ENCODE measurements at places on chromosomes 2 and 18.
A peak's percentile ranks its signal among the peaks of the same experiment; 100 is the strongest.

DNA sequence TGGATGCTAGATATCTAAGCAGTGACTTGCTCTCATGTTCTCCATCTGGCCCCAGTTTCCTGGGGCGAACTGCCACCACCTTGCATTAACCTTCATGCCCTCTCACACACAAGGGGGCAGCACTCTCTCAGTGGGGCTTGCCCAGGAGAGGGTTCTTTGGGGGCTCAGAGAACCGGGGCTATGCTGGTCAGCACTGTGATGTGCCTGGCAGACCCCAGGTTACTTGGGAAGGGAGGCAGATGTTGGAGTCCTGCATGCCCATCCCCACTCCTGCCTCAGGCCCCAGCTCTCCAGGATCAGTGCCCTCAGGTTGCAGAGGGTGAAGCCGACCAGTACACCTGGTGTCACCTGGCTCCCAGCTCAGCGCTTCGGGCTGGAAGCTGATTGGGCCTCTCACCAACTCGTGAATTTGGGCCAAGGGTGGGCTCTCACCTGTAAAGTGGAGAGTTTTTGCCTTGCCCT lies 396.2 kb upstream of the HS6ST1 start:
- DNase-seq: no peak

- DNase-seq: no peak
Observed at GRCh38 chr18:45835057-45835636, 9.7 kb downstream of the SIGLEC15 start.

- no peak for DNase-seq
Observed at GRCh38 chr2:11750422-11750821, 4.0 kb downstream of the LPIN1 start.

GRCh38 chr18:28086670-28087552 lies 90.0 kb downstream of the CDH2 start:
- DNase-seq: peak; percentile 87

- DNase-seq: no peak
Observed at GRCh38 chr2:47272905-47273758, 118.0 kb upstream of the STPG4 start.

GRCh38 chr2:129673234-129673633 lies 306.2 kb upstream of the RAB6C start:
- no peak for DNase-seq

GRCh38 chr2:206518997-206519396 lies 75.7 kb downstream of the ADAM23 start:
- DNase-seq: no peak

GRCh38 chr2:16275131-16275530 lies 334.8 kb downstream of the MYCN start:
- DNase-seq: no peak

DNA sequence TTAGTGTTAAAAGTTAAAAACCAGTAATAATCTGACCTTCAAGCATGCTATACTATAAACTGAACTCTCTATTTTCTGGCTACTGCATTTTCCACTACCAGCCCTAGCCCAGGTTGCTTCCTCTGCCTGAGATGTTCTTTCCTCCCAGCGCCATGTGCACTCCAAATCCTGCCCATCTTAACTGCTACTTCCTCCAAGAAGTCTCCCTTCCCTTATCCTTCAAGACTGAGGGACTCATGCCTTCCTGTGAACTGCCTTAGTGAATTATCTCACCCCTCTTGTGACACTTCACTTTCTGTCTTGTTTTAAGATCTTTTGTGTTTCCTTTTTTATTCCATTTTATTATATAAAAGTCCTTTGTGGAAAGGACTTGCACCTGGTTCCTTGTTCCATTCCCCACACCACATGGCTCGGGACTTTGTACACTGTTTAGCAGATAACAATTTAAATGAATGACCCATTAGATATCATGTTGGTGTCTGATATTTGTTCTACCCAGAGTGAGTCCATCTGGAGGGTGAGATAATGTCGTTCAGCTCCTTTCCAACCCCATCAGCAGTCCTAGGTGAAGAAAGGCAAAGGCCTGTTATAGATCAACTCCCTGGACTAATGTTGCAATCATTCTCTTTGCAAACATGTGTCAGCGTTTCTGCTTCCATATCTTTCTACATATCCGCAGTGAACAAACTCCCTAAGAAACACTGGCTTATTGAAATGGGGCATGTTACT lies 20.9 kb upstream of the AGFG1 start:
- no peak for DNase-seq

DNA sequence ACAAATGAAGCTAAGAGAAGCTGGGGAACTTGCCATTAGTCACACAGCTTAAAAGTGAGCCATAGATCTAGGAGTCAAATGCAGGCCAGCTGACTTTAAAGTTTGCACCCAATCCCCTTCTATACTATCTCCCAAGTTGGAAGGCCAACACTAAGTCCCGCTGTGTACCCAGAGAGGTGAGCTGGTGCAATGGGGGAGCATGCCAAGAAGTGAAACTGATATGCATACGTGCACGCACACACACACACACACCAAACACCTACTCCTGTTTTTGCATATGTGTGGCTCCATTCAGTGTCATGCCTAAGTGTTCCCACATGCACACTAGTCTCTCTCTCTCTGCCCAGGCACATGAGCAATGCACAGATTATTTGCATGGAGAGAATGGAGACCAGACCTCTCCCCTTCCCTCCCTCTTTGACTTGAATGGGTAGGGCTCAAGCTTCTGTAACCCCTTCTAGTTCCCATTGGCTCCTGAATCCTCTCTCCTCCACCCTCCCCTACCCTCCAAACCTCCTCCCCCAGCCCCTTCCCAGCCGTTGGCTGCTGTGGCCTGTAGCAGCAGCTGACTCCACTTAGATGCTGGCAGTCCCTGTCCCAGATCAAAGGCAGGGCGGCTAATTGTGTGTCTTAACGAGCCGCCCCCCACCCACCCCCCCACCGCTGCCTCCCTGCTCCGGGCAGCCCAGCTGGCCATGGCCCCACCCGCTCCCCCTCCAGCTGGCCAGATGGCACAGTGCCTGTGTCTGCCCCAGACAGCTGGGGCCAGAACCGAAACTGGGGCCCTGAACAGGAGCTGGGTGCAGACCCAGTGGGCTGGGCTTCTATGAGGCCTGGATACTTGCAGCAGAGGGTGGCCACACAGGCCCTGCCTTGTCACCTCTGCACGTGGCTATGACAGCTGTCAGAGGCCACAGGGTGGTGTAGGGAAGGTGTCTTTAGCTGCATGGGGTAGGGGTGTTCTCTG lies 5.6 kb downstream of the WNT10A start:
- no peak for DNase-seq

GRCh38 chr18:9008200-9008708 lies 94.2 kb upstream of the NDUFV2 start:
- no peak for DNase-seq

GRCh38 chr18:77062518-77063003 lies 70.0 kb downstream of the MBP start:
- peak; percentile 74 for DNase-seq

GRCh38 chr2:96647681-96648080 lies 5.1 kb downstream of the FER1L5 start:
- DNase-seq: no peak

- no peak for DNase-seq
Observed at GRCh38 chr2:17317439-17317976, 200.7 kb downstream of the RAD51AP2 start.

GRCh38 chr2:128384446-128384845 lies 65.8 kb upstream of the HS6ST1 start:
- no peak for DNase-seq

DNA sequence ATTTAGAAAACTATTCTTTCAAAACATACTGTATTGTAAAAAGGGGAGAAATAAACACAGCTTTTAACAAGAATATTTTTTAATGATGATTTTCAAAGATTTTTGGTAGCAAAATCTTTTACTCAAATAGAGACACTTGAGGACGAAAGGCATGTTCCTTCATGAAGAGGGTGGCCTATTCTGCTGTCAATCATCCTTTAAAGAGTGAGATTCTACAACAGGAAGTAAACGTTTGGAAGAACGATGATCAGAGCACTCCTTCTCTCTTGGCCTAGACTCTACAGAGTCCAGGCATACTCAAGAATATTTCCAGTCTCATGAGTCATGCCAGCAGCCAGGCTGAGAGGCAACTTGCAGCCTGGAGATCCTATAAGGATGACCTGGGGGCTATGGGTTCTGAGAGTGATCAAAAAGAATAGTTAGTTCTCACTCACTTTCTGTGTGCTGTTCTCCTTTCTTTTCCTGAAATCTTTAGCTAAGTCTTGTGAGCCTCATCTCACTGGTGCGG lies 62.4 kb upstream of the TCF4 start:
- no peak for DNase-seq

DNA sequence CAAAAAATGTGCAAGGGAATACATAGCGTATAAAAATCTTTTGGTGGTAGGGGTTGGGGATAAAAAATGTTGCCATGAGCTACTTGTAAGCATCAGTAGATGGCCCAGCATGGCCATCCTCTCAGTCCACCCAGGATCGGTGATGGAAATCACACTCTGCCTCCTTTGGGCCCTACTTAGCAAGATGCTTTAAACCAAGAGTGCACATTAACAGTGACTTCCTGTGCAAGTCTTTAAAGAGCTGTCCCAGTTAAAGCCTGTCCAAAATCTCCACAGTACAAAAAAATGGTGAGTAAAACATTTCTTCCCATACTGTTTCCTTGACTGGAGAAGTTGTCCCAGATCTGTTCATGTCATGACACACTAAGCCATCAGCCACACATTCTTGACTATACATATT lies 18.0 kb downstream of the ANKRD44 start:
- DNase-seq: no peak

DNA sequence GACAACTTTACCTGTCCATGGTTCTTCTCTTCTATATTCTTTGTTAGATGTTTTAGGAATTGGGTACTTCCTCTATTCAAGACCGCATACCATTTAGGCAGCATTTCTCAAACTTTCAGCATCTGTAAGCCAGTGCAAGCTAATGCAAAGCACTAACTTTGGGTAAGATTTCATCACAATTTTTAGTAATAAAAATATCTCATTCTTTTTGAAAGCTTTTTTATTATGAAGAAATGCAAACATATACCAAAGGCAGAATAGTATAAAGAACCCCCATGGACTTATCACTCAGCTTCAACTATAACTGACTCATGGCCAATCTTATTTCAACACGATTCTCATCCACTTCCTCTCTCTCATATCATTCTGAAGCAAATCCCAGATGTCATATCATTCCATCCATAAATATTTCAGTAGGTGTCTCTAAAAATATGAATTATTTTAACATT lies 32.9 kb downstream of the INO80C start:
- DNase-seq: no peak

DNA sequence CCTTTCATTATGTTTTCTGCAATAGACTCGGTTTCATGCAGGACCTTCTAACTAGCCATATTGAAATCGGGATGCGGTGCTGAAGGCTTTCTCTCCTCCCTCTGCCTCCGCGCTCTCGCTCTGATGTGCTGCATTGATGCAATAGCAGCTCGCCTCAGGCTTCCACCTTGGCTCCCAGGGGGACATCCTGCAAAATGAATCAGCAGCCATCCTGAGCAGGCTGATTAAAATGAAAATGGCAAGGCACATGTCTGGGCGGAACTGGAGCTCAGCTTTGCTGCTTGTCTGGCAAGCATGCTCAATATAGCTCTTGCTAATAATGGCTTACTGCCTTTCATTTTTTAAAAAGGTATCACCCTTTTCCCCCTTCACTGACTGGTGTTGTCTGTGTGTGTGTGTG lies 806 bp upstream of the MYT1L start:
- DNase-seq: no peak

GRCh38 chr2:28011322-28011737 lies 120.8 kb downstream of the BABAM2 start:
- no peak for DNase-seq

DNA sequence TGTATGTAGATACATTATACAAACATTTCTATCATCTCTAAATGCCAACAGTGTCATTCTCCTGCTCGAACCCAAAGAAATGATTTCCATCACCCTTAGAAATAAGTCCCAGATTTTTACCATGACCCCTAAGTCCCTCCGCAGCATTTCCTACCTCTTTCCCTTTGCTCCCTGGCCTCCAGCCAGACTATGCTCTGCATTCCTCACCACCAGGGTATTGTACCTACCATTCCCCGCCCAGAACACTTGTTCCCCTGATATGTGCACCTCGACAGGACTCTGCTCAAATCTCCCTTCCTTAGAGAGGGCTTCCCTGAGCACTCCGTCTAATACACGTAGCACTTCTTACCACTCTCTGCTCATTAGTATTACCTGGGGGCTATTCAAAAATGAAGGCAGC lies 630.2 kb downstream of the ARHGAP15 start:
- DNase-seq: no peak

DNA sequence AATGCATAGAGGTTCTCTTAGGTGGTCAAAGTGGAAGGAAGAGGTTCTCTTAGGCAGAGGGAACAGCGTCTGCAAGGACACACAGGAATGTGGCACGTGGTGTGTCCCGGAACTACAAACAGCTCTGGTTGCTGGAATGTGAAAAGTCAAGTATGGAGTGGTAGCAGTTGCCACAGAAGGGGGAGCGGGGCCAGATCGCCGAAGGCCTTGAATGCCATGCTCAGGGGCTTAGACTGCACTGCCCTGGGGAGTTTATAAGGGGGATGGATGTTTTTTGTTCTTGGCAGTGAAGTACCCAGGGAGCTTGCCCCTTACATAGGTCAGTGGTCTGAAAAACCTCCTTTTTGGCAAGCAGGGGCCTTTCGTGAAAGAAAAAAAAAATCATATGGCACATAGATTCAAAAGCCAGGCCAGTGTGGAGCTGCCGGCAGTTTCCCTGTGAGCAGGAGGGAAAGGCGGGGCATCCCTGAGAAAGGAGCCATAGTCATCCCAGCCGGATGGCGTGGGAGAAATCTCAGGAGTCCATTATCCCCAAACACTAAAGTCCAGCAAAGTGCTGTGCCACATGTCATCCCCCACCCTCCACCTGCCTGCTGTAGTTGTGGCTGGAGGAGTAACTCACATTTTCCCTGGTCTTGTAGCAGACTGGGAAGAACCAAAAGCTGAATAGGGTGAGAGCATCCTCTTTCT lies 45.4 kb downstream of the GORASP2 start:
- peak; percentile 24 for DNase-seq

DNA sequence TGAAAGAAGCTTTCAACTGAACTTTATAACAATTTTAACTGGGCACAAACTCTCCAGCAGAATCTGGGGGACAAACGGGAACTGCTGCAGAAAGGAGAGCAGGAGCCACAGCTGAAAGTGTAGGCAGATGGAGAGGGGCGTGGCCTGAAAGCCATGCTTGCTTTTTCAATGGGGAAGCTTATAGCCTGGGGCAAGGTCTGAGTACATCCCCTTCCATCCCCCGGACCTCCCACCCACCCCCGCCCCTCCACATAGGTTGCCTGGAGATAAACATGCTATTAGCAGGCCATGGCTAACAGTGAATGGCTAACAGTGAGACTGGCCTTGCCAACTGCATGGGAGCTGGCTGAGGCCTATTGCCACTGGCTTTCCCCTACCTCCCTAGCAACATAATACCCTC lies 317.9 kb upstream of the TANK start:
- DNase-seq: no peak
